Stimulated activated CD8-positive, alpha-beta memory T cell treated with anti-CD3 and anti-CD28 coated beads, Interleukin-4, amount 100 ng/mL, for 1 hour (primary cell): ENCODE measurements at places on chromosomes 4 and X.

DNA sequence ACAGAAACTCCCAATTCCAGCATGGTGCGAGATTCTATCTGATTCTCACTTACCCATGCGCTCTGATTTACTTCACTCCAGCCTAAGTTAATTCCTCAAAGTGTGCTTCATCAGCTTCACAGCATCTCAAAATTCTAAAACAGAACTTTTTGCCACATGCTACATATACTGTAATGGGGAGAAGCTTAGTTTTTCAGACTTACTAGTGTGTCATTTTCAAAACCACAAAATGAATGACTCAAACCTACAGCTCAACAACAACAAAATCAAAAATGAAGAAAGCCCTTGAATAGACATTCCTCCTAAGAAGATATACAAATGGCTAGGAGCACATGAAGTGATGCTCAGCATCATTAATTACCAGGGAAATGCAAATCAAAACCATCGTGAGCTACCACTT lies 14.9 kb downstream of the IRF2 start:
- no peak for DNase-seq

DNA sequence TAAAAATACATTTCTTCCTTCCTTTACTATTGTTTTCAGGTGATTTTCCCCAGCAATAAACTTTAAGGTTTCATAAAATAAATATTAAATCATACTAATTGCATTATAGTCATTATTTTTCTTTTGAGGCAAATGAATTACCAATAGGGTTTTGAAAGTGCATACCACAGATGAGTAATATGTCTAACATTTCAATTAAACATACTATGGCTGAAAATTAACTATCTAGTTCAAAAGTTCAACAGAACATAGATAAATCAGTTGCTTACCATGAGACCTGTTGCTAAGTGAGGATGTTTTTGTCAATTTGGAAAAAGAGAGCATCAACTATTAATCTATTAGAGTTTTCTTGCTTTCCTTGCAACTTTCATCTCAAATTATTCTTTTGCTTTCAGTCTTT lies 35.0 kb downstream of the NPY5R start:
- DNase-seq, result no peak

DNA sequence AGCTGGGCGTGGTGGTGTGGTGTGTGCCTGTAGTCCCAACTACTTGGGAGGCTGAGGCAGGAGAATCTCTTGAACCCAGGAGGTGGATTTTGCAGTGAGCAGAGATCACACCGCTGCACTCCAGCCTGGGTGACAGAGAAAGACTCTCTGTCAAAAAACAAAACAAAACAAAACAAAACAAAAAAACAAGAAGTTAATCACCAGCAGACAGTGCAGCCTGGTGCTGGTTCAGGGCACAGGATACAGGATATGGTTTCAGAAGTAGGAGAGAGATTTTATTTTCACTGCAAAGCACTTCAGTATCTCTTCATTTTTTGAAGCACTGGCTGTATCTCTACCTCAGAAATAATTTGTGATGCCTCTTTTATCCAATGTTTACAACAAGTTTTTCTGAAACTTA lies 1222.9 kb upstream of the PRKX start:
- DNase-seq, result no peak

DNA sequence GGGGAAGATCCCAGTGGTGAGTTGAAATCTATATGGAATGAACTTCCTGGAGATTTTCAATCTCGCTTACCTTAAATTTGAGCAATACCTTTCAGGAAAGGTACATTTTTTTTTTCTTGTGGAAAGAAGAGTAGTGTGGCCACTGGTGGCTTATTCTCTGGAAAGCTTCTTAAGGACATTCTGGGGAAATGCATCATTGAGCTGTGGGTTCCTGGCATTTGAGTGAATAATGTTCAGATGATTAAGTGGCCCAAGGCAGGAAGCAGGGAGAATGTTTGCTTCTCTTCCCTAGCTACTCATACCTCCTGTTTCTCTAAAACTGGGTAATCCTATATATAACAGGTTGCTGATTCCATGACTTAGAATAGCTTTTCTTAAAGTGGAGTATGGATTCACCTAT lies 31.8 kb downstream of the STAG2 start:
- no peak for DNase-seq

GRCh38 chr4:185754961-185755360 lies 57.0 kb downstream of the SORBS2 start:
- no peak for DNase-seq

- no peak for DNase-seq
These were observed 1444.0 kb downstream of the PCDH18 start for GRCh38 chr4:136088211-136088867.

DNA sequence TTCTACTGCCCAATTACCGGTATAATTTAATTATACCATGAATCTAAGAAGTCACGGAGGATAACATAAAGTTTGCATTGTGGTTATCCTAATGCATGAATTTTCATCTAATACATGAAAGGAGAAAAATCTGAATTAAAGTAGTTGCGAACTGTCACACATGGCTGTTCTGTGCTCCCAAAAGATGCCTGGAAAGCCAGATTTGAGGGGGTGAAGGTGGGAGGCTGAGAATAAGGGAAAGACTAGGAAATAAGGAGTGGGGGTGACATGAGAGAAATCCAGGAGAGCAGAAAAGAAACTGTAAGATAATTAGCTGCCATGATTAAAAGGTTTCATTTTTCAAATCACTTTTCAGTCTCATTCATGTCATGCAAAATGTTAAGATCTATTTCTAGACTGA lies 1582.7 kb downstream of the STIM2 start:
- DNase-seq, result no peak

DNA sequence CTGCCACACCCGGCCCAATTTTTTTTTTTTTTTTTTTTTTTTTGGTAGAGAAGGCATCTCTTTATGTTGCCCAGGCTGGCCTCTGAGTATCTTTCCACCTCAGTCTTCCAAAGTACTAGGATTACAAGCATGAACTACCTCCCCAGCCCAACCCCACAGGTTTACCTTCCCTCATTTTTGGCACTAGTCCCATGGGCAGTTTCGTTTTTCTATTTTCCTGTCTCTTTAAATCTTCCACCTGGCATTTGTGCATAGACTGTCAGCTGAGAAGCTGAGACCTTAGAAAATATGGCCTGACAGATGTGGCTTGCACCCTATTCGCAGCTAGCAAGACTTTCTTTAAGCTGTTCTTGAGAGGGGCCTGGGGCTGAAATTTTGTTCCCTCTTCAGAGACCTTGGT lies 27.9 kb downstream of the TNIP2 start:
- no peak for DNase-seq

- DNase-seq, result no peak
These were observed 229.9 kb upstream of the AFF2 start for GRCh38 chrX:148270499-148270898.

GRCh38 chrX:6777238-6778002 lies 242.5 kb upstream of the VCX3A start:
- DNase-seq, result no peak

DNA sequence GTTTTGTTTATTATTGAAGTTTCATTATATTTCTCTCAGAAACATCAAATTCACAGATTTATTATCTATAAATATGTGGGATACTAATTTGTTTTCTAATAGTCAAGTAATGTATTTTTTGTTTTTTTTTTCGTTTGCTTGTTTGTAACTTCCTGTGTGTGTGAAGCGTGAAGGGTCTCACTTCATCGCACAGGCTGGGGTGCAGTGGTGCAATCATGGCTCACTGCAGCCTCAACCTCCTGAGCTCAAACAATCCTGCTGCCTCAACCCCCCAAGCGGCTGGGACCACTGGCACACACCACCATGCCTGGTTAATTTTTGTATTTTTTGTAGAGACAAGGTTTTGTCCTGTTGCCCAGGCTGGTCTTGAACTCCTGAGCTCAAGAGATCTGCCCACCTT lies 55.1 kb downstream of the SH3RF1 start:
- no peak for DNase-seq

DNA sequence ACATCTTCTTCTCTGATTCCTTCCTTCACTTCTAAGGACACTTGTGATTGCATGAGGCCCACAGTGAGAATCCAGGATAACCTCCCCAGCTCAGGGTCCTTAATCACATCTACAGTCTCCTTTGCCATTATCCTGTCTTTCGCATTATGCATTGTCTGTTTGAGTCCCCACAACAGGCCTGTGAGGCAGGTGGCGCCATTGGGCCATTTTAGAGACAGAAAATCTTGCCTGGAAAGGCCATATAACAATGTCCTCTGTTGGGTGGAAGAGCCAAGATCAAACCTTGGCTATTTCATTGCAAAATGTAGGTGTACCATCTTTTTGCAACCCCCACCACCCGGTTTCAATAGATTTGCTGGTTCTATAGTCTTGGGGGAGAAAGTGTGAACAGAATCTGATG lies 11.8 kb upstream of the DCUN1D4 start:
- peak; percentile 42 for DNase-seq

- DNase-seq, result no peak
These were observed 564.5 kb downstream of the TRAM1L1 start for GRCh38 chr4:116520886-116521285.

- DNase-seq, result no peak
These were observed 58.4 kb upstream of the TADA2B start for GRCh38 chr4:6984612-6985425.

DNA sequence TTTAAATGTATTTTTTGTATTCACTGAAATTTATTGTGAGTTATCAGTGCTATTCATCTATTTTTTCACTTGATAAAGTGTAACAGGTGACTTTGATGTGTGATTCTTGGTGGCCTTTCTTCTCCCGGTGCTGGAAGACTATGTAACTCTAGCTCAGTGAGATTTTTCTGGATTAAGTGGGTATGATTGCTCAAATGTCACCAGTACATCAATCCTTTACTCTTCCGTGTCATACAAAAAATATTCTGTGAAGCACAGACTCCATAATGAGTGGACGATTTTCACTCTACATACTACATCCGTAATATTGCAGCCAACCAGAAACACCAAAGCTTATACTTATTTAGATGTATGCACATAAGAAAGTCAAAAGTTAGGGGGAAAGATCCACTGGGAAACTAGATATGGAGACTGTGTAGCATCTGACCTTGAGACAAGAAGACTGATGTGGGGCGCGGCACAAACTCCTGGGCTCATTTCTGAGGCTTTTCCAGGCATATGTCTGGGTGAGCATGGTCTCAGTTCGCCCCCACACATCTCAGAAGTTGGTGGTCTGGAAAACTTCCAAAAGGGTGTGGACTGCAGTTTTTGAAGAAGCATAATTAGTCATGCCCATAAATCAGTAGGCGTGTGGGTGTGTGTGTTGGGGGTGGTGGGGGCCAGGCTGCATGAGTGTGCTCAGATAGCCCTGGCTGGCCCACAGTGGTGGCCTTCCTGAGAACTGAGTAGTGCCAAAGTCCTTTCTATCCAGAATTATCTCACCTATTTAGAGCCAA lies 53.9 kb upstream of the TENM3 start:
- no peak for DNase-seq

DNA sequence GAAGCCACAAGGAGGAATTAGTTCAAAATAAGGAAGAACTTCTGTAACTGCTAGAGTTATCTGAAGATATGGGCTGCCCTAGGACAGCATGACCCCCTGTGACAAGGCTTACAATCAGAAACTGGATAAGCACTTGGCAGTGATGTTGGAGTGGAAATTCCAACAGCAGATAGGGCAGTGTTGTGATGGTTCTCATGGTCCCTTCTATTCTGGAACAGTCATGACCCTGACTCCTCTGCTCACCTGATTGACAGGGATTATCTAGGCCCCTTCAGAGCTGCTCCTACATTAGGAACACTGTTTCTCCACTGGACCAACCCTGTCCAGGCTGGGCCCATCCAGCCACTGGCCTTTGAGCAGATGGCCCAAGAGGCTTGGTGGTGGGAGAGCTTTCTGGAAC lies 17.9 kb downstream of the NALF2 start:
- DNase-seq, result no peak

GRCh38 chr4:10201381-10202223 lies 85.0 kb upstream of the WDR1 start:
- DNase-seq, result no peak
